NCI-H446 (cell line): ENCODE measurements at places on chromosomes 11 and 22.

DNA sequence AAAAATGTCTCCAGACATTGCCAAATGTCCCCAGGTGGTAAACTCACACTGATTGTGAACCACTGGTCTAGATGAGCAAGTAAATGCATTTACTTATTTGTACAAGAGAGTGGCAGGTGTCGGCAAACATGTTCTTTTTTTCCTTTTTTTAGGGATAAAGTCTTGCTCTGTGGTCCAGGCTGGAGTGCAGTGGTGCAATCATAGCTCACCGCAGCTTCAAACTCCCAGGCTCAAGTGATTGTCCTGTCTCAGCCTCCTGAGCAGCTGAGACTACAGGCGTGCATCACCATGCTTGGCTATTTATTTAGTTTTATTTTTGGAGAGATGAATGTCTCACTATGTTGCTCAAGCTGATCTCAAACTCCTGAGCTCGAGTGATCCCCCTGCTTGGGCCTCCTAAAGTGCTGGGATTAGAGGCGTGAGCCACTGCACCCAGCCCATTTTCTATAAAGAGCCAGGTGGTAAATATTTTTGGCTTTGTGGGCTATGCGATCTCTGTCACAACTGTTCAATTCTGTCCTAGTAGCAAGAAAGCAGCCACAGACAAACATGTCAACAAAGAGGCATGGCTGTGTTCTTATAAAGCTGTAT, 1.4 kb downstream of the VPREB1 start:
- no peak for DNase-seq

DNA sequence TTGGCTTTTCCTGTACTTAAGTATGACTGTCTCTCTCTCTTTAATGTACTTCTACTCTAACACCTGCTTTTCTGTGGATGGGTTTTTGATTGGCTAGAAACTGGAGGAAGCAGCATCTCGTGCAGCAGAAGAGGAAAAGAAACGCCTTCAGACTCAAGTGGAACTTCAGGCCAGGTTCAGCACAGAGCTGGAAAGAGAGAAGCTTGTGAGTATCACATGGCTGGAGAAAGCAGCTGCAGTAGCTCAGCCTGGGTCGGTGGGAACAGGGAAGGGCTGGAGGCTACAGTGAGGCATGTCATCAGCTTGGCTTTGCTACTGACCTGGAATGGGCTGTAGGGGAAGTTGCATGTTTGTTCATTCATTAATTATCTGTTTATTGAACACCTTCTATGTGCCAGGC, 74.2 kb downstream of the SWAP70 start:
- DNase-seq = no peak

GRCh38 chr11:61069427-61069826, 32.9 kb upstream of the CD5 start:
- no peak for DNase-seq

DNA sequence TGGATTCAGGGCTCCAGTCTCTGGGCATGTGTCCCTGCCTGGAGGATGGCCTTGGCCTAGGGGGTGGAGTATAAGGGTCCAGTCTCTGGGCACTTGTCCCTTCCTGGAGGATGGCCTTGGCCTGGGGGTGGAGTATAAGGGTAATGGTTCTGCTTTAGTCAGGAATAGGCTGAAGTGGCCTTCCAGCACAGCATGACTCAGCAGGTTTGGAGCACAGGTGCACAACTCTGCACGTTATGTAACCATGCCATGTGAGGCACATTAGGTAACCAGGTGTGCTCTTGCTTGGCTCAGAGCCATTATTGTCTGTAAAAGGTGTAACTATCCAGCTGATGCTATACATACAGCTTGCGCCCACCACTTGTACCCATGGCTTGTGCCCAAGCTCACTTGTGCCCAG, 48.4 kb upstream of the POLD3 start:
- no peak for DNase-seq

DNA sequence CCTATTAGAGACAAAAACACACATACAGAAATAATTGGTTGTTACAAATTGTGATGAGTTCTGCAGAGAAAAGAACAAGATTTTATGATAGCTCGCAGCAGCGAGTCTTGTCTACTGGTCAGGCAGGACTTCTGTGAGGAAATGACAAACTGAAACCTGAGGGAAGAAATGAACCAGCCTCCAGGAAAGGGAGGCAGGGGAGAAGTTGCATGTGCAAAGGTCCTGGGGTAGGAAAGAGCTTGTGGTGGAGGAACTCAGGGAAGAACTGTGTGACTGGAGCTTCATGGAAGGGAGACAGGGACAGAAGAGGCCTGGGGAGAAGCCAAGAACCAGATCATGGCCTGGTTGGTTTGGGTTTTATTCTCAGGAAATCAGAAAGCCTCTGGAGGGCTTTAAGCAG, 9.2 kb upstream of the RAB1B start:
- DNase-seq = no peak

DNA sequence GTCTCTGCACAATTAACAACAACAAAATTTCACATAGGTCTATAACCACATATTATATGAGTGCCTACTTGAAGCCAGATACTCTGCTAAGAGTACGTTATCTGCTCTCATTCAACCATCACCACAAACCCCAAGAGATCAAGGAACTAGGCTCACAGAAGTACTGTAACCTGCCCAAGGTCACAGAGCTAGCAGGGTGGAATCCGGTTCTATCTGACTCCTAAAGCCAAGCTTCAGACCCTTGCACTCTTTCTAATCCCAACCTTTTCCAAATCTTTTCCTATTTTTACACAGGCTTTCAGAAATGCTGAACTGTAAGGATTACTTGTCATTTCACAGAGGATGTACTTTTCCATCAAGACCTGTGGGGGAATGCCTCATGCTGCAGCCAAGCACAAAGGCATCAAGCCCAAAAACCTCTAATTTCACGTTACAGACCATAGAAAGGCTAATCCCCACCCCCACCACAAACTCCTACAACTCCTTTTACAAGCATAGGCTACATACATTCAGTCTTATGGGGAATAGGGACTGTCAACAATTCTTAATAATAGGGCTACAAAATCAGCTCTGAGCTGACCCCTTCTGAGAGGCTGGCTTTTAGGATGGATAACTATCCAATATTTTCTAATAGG, 927 bp downstream of the PRCP start:
- no peak for DNase-seq

DNA sequence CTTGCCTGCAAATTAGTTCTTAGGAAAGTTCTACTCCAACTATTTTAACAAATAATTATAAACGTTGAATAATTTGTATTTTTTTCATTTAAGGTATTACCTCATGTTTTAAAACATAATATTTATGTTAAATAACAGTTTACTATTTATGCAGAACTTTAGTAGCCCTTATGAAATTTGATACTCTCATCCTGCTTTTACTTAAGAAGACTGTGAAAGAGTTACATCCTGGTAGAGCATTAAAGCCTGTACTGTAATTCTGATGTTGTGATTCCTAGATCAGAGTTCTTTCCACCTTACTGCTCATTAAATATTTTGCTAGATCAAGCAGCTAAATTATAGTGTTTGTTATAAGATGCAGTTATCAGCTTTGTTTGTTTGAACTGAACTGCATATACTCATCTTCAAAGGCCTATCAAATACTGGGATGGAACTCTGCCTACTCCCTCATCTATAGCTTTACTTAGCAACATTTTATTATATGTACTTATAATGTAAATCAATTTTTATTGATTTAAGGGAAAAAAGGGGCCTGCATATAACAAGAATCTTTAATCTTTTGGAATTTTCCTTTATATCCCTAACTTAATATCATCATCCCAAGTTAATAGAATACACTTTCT, 304.2 kb downstream of the DYNC2H1 start:
- DNase-seq = no peak

DNA sequence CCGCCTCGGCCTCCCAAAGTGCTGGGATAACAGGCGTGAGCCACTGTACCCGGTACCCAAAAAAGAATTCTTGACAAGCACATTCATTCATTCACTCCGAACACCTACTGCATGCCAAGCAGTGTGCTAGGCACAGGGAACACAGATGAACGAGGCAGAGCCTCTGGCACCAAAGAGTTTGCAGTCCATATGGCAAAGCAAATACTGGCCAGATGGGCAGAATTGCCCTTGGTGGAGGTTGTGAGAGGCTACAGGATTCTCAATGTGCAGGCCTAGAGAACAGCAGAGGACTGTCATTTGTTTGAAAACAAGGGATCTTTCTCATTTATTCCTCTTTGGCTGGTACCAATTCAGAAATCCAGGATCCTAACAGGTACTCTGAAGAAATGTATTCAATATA, 27.5 kb upstream of the MTCH2 start:
- DNase-seq = peak; percentile 75

GRCh38 chr22:39494471-39495120, 7.5 kb upstream of the MIEF1 start:
- no peak for DNase-seq

GRCh38 chr11:10730151-10730550, 20.9 kb upstream of the CTR9 start:
- no peak for DNase-seq

DNA sequence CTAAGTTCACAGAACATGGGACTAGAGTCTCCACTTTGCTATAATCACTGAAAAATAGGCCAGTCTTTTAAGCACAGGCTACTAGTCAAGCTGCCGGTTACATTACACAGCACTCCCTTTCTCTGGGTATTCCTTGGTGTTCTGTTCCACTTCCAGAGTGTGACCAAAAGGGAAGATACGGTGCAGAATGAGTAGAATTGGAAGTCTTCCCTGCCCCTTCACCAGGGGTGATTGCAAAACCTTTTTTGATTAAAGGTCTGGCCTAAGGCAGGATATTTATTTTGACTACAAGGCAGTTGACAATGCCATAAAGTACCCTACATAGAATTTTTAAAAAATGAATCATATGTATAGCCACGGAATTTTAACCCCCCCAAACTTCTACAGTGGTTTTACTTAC, 59.6 kb upstream of the ADORA2A start:
- no peak for DNase-seq

GRCh38 chr22:42879371-42880021, 22.4 kb upstream of the ARFGAP3 start:
- no peak for DNase-seq

GRCh38 chr11:92397221-92397755, 172.7 kb downstream of the FAT3 start:
- no peak for DNase-seq

DNA sequence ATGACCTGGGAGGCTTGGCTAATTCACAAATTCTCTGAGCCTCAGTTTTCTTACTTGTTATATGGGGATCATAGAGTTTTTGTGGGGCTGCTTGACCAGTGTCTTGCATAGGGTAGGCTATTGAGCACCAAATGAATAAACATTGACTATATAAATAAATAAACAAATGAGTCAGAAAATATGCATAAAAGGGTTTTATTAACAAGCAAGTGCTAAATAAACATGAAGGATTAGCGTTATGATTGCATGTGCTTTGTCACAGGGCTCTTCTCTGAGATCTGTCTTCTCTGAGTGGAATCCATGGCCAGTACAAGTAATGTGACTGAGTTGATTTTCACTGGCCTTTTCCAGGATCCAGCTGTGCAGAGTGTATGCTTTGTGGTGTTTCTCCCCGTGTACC, at the start of gene OR4B1:
TSS of gene OR4B1 (plus strand) at position 301 of the 400 bp plus-strand sequence. CDS start at position 301, 0 bp downstream.
- DNase-seq = no peak

DNA sequence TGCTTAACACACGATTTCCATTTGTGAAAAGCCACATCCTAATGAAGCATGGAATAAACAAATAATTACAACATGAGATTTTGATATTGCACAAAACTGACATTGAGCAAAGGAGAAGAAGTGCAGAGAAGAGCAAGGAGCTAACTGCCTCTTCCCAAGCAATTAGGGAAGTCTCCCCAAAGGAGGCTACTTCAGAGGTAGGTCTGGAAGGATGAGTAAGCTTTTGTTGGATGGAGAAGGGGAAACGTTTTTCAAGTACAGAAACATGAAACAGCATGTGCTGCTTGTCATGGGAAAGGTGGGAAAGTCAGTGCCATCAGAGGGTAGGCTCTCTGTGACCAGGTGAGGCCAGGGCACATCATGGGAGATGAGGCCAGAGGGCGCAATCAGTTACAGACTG, 132.2 kb upstream of the SESN3 start:
- no peak for DNase-seq

GRCh38 chr11:72821221-72821919, 7.2 kb downstream of the ATG16L2 start:
- DNase-seq = no peak

DNA sequence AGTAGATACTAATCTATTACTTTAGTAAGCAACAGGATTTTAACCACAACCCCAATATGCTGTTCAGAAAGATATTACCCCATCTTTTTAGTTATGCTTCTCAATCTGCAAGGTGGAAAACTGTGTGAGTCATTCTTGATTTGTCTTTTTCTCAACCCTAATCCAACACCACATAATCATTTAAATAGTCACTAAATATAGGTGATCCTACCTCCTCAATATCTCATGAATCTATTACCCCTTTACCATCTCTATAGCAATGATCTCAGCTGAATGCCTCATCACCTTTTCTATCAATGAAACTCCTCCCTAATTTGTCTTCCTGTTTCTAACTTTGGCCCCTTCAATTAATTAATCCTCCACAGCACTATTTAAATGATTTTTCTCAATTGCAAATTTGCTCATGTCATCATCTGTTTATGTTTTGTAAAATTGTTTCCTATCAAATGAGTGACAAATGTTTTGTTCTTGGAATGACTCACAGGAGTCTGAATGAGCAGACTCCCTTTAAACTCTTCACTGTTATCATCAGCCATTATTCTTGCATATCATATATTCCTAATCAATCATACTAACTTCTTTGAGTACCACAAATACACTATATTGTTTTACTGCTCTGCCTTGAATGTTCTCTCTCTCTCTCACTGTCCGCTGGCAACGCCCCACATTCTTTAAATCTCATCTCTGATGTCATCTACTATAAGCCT, 26.1 kb downstream of the SNX19 start:
- no peak for DNase-seq

DNA sequence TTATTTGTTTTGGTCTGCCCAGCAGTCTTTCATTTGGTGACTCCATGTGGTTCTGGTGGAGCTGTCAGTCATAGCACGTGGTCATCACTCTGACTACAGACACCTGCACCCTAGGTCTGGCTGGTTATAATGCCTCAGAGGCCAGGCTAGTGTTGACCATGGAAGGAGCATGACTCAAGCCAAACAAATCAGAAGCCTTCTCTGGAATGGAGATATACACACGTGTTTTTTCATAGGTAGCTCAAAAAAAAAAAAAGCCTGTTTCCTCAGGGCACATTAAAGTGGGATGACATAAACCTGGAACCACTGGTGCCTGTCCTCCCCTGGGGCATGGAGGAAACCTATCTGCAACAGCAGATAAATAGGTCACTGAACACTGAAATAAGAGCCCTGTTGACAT, 8.1 kb upstream of the PLAAT3 start:
- DNase-seq = no peak

GRCh38 chr11:62774407-62774806, 3.2 kb downstream of the TAF6L start:
- DNase-seq = no peak

GRCh38 chr11:58905011-58905720, 34.1 kb upstream of the GLYATL1 start:
- DNase-seq = peak; percentile 71

GRCh38 chr11:19594326-19594725, 118.3 kb upstream of the NAV2 start:
- DNase-seq = no peak
